Kidney epithelial cell (primary cell): ENCODE measurements at places on chromosomes 16 and 17. TPM values are rescaled to one million over a fixed set of nuclear protein-coding genes. Genes with fewer than 3 reads are reported as not detected.

Gene GNG13
- not detected in 2 replicates for total RNA-seq

Gene DLX4
- 0.21 and 0.50 TPM in 2 replicates for total RNA-seq

Gene XAF1
- 2.5 and 13.3 TPM in 2 replicates for total RNA-seq

Gene MYH11
- total RNA-seq, result 0.04 and 0.07 TPM in 2 replicates

Gene ZKSCAN2
- total RNA-seq, result 9.0 and 9.7 TPM in 2 replicates

Gene SYNGR3
- 11.3 and 20.1 TPM in 2 replicates for total RNA-seq

Gene AGRP
- not detected in 2 replicates for total RNA-seq

Gene TRPV2
- 2.6 and 3.8 TPM in 2 replicates for total RNA-seq

Gene CCL16
- total RNA-seq, result not detected in 2 replicates

Gene SRCAP
- total RNA-seq, result 15.5 and 18.1 TPM in 2 replicates

Gene GRIN2A
- total RNA-seq, result under 0.01 and 0.07 TPM in 2 replicates

Gene ALOX15B
- total RNA-seq, result 0.29 TPM in 1 of 2 replicates, not detected in the other

Gene FBXO47
- total RNA-seq, result not detected in 2 replicates

Gene TBC1D3C
- total RNA-seq, result not detected in 2 replicates

Gene ZG16
- total RNA-seq, result not detected in 2 replicates

Gene IRX5
- 1.6 and 2.0 TPM in 2 replicates for total RNA-seq

Gene KRTAP4-3
- total RNA-seq, result not detected in 2 replicates

Gene CASKIN1
- 0.07 and 0.08 TPM in 2 replicates for total RNA-seq

Gene C17orf50
- not detected in 2 replicates for total RNA-seq

Gene TMC8
- 5.5 and 6.4 TPM in 2 replicates for total RNA-seq

Gene CHST6
- 1.6 and 2.4 TPM in 2 replicates for total RNA-seq

Gene BICDL2
- total RNA-seq, result 6.9 and 9.2 TPM in 2 replicates

Gene DNAAF1
- not detected in 2 replicates for total RNA-seq

Gene RANBP10
- total RNA-seq, result 11.0 and 12.5 TPM in 2 replicates
